Mesothelial cell of epicardium (in vitro differentiated cells): ENCODE measurements at places on chromosomes 4 and X. TPM values are rescaled to one million over a fixed set of nuclear protein-coding genes. Genes with fewer than 3 reads are reported as not detected.

DNA sequence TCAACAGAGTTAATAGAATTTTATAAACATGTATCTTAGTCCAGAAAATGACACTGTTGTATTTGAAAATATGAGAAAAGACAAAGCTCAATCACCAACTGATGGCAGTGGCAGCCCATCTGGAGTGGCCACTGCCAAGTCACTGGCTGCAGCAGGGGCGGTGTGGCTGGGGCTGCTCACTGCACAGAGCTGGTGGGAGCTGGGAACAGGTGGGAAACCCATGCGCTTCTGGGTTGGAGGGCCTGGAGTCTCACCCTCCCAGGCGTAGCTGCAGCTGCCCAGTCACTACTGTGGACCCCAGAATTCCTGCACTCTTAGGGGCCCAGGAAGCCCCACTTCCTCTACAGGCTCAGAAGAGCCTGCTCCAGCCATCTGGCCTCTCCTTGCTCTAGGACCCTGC, 251.8 kb upstream of the NDST4 start:
- no peak for DNase-seq

DNA sequence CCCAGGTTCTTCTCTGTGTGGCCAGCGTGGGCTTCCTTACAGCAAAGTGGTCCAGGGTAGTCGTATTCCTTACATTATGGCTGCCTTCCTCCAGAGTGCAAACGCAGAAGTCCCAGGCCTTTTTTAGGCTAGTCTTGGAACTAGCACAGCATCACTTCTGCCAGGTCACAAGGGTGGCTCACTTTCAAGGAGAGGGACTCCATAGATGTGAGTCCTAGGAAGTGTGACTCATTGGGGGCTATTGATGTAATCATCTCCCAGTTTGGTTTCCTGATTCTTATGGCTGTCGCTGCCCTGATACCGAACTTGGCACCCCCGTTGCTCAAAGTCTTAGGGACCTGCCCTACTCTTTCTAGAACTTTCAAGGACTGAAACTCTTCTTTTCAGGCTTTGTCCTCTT, 140.0 kb downstream of the DCK start:
- no peak for DNase-seq

DNA sequence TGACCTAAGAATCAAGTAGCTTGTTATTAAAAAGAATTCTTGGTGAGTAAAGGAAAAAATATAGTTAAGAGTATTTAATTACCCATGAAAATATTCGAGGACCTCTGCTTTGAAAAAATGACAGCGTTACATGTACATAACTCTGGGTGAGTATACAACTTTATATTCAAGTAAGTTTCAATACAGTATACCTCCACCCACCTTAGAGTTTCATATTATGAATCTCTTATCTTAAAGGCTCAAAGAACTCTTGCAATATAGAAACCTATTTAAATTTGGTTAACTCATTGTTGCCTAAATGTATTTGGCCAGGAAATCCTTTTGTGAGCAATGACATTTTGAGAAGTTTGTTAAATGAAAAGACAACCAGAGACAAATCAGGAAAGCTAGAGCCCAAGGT, 138.2 kb downstream of the QDPR start:
- no peak for DNase-seq

DNA sequence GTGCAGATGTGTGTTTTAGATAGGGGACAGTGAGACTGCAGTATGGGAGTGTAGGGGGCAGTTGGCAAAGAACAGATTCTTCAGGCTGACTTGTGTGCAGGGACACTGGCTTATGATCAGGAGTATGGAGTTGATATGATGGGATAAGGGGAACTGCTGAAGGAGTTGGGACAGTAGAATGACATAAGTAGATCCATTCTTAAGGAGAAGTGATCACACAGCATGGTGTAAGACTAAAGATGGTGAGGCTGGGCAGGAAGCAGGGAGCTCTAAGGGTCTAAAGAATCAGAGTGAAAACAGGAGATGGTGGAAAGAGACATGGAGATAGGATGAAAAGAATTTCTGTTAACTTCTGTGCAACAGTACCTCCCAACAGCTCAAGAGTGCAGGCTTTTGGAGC, 70.7 kb downstream of the REELD1 start:
- DNase-seq = no peak

ELK1 gene
- total RNA-seq = 34.6 to 35.4 TPM (median 35.0 TPM) in 3 replicates
